ENCODE measurements at places on chromosomes 13 and 19.

DNA sequence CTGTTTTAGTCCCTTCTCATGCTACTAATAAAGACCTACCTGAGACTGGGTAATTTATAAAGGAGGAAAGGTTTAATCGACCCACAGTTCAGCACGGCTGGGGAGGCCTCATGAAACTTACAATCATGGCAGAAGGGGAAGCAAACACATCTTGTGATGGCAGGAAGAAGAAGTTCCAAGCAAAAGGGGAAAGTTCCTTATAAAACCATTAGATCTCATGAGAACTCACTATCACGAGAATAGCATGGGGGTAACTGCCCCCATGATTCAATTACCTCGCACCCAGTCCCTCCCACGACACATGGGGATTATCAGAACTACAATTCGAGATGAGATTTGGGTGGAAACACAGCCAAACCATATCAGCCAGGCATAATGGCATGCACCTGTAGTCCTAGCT is 13.0 kb upstream of the STRN4 start:
- no peak for DNase-seq

DNA sequence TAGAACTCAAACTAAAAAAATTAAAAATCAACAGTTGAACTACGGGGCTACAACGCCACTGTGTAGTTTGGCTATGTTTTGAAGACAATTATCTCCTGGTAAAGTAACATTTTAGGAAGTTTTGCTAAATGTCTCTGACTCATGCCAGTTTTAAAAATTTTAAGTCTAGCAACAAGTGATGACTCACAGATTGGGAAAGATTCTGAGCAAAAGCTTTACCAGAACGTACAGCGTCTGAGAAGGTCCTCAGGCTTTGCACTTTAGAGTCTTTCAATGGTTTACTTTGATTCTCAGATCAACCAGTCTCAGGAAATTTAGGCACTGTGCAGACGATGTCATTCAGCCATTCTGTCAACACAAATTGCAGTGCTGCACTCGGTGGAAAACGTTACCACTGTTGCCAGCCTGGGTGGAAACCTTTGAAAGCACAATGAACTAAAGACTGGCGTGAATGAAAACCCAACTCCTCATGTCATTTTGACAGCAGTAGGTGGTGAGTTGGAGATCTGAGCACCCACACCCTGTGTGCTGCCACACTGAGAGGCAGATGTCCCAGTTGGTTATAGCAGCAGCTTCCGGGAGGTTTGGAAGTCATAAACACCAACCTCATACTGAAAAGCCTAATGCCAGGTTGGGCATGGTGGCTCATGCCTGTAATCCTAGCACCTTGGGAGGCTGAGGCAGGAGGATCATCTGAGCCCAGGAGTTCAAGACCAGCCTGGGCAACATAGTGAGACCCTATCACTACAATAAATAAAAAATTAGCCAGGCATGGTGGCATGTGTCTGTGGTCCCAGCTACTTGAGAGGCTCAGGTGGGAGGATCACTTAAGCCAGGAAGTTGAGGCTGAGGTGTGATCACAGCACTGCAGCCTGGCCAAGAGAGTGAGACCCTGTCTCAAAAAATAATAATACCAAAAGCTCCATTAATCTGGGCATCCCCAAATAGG is 6.3 kb upstream of the WTIP start:
- peak; percentile 88 for DNase-seq

DNA sequence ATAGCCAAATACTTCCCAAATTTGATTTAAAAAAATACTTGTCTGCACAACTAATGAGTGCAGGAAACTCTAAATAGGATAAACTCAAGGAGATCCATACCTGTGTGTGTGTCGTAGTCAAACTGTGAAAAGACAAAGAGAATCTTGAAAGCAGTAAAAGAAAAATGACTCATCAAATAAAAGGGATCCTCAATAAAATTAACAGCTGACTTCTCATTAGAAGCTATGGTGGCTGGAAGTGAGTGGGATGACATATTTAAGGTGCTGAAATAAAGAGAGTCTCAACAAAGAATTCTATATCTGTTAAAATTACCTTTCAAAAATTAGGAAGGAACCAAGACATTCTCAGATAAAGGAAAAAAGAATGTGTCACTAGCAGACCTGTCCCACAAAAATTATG is 13.7 kb downstream of the RNASEH2B start:
- DNase-seq = no peak

DNA sequence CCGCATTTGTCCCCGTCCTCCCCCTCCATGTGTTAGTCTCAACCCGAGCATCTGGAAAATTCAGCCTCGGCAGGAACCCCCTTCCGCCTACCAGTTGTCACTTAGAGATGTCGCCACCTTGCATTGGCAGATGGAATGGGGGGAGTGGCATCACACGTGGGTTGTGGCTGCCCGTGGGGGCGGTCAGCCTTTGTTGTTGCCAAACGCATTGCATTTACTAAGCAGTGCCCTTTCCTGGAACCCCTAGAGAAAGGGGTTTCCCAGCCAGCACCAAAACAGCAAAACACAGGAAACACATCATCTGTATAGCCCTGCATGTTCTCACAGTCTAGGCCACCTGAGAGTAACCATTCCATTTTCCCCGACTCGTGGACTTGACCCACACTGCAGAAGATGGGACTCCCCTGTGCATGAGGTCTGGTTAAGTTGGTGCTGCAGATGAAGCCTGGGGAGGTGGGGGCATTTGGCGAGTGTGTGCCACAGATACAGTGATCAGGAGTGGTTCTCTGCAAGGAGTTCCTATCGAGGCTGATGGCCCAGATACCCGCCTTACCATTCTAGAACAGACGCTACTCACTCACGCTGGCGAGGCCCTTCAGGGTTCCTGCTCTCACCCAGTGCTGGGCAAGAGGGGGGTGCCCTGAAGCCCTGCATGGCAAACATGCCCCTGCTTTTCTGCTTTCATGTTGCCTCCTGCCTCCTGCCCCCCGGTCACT is 38.3 kb downstream of the TMED1 start:
- DNase-seq = peak; percentile 49

DNA sequence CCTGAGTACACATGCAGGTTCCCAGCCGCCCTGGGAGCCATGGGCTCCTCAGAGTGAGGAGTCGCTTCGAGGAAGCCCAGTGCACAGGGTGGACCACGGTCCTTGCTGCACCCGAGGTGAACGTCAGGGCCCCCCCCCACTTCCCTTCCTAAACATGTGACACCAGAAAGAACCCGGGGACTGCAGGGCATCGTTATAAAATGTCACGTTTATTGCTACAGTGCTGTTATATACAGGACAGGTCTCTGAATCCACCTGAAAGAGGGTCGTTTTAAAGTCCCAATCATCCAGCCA is 3.8 kb upstream of the UQCR11 start:
- DNase-seq = no peak

DNA sequence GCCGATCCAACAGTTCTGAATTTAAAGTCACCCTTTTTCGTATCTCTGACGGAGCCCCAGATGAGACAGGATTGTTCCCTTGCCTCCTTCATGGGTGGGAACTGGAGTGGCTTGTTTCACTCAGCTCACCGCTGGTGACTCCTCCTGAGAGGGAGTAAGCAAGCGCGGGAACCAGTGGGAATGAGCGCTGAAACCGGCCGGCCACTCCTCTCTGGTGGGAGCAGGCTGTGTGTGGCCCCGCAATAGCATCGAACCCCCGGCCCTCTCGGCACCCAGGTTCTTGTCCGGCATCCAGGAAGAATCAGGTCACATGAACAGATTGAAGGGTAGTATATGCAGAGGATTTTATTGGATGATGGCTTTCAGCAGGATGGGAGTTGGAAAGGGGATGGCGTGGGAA is 1211.6 kb upstream of the PCDH20 start:
- DNase-seq = no peak

DNA sequence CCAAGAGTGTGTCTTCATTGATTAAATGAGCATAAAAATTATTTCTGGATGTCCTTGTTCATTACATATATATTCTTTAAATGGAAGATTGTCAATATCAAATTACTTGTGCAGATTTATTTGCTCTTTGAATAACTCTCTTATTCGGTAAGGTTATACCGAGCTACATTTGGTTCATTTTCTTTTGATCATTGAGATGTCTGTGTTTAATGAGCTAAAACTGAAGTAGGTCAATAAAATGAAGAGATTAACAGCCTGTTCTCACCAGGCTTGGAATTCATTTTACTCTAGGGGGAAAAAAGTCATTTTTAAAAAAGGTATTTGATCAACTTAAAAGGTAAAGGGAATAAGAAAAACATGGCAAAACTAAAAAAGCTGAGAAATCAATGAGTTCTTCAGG is 10.6 kb downstream of the GPC5 start:
- DNase-seq = no peak

DNA sequence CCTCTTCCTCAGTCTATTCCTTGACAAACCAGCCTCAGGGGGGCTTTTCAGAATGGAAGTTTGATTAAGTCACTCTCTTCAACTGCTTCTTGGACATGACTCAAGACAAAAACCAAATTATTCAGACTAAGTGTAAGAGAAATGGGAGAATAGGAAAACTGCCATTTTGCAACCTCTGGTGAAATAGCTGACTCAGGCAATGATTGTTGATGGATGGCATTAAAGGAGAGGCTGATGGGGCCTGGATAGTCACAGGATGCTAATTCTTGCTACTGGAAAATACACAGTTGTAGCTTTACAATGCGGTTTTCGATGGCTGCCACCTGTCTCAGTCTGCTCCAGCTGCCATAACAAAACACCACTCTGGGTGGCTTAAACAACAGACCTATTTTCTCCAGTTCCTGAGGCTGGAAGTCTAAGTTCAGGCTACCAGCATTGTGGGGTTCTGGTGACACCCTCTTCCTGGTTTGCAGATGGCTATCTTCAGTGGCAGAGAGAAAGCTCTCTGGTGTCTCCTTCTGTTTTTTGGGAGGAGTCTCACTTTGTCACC is 6.1 kb downstream of the NOSIP start:
- DNase-seq = no peak

DNA sequence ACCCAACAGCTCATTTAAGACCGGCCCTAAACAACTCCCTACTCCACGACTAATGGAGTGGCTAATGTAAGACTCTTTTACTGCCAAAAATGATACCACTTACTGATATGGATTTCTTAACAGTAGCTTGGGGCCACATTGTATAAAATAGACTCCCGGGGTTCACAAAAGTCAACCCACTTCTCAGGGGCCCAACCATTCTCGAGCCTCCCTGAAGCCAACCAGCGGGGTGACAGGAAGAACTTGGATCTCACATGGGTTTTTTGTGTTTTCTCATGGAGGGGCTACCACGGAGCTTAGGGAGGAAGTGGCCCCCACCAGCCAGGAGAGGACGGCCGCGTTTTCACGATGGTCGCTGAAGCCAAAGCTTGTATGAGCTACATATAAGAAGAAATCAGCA is 8.1 kb downstream of the MCF2L start:
- no peak for DNase-seq

DNA sequence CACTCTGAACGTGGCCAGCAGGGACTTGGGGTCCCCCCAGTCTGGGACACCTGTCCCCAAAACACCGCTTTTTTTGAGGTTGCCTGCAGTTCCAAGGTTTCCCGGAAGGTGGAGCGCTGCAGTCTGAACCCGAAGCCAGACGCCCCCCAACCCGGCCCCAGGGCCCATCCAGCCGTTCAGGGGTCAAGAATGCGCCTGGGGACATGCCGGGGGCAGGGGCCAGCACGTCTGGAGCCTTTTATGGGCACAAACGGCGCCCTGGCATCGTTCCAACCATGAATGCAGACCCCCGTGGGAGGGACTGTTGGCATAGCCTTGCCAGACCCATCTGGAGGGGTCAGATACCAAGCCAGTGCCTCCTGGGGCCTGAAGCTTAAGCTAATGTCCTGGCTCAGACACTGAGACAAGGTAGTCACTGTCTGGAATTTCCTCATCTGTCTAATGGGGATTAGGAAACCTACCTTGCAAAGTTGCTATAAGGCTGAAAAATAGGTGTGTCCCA is 6.9 kb downstream of the S1PR5 start:
- no peak for DNase-seq

DNA sequence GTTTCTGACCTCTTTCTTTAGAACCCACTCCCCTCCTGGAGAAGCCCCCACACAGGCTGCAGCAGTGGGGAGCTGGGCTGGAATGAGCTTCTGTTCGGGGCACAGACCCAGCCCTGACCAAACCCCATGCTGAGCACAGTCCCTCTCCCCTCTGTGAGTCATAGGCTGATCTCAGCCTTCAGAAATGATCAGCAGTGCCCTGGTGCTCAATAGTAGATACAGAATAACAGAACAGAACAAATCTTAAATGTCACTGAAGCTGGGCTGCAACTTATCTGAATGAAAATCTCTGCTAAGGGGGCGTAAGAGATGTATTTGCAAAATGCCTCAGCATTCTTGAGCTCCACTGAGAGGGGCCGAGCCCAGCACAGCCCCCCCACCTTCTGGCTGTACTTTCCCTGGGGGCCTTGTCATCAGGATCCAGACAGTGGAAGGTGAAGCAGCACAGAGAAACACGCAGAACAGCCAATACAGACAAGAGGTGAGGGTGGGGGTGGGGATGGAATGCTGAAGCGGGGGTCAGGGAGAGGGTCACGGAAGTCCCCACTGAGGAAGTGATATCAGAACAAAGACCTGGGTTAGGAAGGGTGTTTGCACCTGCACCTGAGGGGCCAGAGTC is 9.9 kb downstream of the ZNF665 start:
- no peak for DNase-seq

- DNase-seq = no peak
These were observed 209.6 kb downstream of the KLF12 start for GRCh38 chr13:73924607-73925006.

GRCh38 chr19:5718037-5718578 is 1.8 kb downstream of the LONP1 start:
- DNase-seq = peak; percentile 28

DNA sequence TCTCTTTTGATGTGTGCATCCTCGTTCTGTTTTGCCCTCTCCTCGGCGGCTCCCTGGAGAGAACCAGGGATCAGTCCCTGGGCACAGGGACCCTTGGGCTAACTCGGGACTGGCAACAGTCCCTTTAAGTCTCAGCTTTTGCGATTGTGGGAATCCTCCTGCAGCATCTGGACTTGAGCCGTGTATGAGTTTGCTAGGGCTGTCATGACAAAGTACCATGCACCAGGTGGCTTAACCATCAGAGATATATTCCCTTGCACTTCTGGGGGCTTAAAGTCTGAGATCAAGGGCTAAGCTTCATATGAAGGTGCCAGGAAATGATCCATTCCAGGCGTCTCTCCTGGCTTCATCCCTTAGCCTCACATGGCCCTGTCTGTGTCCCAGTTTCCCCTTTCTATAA is 34.5 kb downstream of the ARHGEF18 start:
- no peak for DNase-seq

DNA sequence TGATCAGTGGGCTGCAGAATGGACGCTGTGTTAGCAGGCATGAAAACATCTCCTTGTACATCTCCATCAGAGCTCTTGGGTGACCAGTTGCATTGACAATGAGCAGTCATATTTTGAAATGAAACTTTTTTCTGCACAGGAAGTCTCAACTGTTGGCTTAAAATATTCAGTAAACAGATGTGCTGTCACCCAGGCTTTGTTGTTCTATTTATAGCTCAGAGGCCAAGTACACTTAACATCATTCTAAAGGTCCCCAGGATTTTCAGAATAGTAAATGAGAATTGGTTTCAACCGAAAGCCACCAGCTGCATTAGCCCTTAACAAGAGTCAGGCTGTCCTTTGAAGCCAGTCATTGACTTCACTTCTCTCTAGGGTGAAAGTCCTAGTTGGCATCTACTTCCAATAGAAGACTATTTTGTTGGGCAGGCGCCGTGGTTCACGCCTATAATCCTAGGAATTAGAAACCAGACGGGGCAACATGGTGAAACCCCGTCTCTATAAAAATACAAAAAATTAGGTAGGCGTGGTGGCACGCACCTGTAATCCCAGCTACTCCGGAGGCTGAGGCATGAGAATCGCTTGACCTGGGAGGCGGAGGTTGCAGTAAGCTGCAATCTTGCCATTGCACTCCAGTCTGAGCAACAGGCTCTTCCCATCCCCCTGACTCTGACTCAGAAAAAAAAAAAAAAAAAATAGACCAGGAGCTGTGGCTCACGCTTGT is 7.9 kb upstream of the PDE4A start:
- no peak for DNase-seq

Data from fibroblast of pulmonary artery (primary cell).